ENCODE measurements at places on chromosomes 2 and 18.

- DNase-seq, result no peak
- no peak overlapping the region for H3K4me3 ChIP-seq
- H3K36me3 ChIP-seq, result peaks cover 6% of the 10 kb centered on the region
- H3K27me3 ChIP-seq, result no peaks in the 10 kb centered on the region
- H3K4me1 ChIP-seq, result peaks cover 4% of the 10 kb centered on the region
Measured at GRCh38 chr2:232335859-232336215, 42.7 kb upstream of the ALPP start.

GRCh38 chr2:201171259-201171814 lies 11.6 kb upstream of the CASP10 start:
- H3K36me3 ChIP-seq, result peaks cover 16% of the 10 kb centered on the region
- H3K27ac ChIP-seq, result no peak overlapping the region
- H3K27me3 ChIP-seq, result no peaks in the 10 kb centered on the region
- H3K4me3 ChIP-seq, result no peak overlapping the region
- DNase-seq, result no peak

DNA sequence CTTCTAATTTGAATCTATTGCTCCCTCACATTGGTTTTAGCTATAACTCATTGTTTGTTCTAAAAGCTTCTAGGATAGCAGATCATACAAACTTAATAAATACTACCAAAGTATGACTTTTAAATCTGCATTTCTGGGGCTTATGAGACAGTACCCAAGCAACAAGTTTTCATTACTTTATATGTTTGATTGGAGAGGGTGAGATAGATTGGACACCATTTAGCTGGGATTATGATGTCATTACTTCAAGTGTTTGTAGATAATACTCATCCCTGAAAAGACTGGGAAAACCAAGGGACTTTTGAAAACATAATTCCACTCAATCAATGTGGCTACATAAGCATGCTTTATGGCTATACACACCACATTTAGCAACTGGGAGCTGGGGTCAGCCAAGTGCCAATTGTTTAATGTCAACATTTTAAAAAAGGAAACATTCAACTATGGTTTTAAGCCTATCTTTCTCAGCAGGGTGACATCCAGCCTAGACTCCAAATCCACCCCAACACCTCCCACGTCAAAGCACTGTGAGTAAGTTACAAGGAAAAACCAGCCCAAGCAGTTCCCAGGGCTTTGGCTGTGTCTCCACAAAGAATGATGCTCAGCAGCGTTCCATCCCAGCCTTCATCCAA lies 119.9 kb downstream of the ETAA1 start:
- no peak overlapping the region for H3K27ac ChIP-seq
- no peaks in the 10 kb centered on the region for H3K4me1 ChIP-seq
- no peak for DNase-seq
- H3K27me3 ChIP-seq, result no peaks in the 10 kb centered on the region
- no peaks in the 10 kb centered on the region for H3K36me3 ChIP-seq

DNA sequence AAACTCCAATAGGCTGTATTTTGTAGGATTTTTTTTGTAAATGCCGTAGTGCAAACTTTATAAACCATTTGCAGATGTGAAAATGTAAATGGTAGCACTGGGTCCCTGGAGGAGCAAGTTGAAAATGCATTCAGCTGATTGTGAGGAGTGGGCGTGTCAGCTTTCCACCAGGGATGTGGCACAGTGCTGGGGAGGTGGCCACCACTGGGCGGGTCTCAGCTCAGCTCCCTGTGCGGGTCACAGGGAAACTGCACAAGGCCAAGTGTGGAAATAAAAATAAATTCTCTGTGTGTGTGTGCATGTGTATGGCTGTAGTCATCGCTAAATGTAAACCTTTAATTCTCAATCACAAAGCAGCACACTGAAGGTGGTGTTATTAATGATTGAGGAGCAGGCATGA lies 137.2 kb upstream of the PXDN start:
- no peak for DNase-seq
- H3K27ac ChIP-seq, result no peak overlapping the region
- H3K4me3 ChIP-seq, result no peak overlapping the region
- H3K4me1 ChIP-seq, result no peaks in the 10 kb centered on the region
- H3K27me3 ChIP-seq, result peaks cover 56% of the 10 kb centered on the region
- no peaks in the 10 kb centered on the region for H3K36me3 ChIP-seq

DNA sequence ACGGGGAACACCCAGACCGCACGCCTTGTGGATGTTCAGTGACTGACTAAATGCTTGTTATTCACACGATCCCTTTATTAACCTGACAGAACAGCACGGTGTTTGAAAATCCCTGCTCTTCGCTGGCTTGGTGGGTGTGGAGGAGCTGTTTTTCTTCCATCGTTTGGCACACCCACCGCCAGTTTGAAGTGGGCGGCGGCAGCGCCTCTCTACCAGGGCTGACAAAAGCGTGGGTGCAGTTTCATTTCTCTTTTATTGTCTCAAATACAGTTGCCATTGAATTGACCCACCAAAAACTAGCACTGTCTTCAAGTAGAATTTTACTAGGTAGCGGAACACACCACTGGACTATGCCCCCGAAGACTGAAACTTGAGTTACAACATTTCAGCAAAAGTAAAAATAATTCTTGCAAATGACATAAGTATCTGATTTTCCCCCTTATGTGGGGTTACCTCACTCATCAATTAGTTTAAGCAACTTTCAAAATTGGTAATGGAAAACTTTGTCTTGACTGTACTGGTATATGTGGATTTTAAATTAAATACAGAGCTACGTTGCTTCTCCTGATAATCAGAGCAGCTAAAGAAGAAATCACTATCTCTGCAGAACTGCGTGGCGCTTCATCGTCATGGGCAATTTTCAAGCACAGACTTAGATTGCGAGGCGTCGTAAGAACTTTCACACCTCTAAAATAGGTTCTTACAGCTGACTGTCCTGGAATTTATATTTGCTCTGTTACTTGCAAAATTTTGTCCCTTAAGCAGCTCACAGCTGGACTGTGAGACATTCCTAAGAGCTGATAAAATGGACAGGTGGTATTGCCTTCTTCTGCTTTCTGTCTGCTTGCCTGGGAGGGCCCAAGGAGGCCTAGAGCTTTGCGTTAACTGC lies 60.9 kb downstream of the LDLRAD4 start:
- H3K27ac ChIP-seq, result peak overlapping the region; percentile 62
- H3K4me3 ChIP-seq, result no peak overlapping the region
- no peak for DNase-seq
- peaks cover 26% of the 10 kb centered on the region for H3K36me3 ChIP-seq
- H3K4me1 ChIP-seq, result peaks cover 48% of the 10 kb centered on the region

DNA sequence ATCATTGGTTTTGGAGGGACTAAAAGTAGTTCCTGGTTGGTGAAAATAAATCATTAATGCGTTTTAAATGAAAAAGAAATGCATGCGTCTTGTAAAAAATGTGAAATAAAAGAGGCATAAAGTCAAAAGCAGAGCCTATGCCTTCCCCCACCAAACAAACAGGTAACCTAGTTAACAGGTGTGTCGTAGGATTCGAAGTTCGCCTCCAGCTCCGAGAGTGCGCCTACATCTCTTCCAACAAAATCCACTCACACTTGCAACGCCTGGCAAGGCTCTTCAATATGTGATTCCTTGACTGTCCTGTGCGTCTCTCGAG lies 677 bp upstream of the SMAD4 start:
- H3K4me1 ChIP-seq, result peaks cover 77% of the 10 kb centered on the region
- H3K36me3 ChIP-seq, result peaks cover 18% of the 10 kb centered on the region
- peak overlapping the region; percentile 99 for H3K27ac ChIP-seq
- H3K27me3 ChIP-seq, result no peaks in the 10 kb centered on the region
- H3K4me3 ChIP-seq, result peak overlapping the region; percentile 84

- no peaks in the 10 kb centered on the region for H3K27me3 ChIP-seq
- H3K36me3 ChIP-seq, result no peaks in the 10 kb centered on the region
- DNase-seq, result no peak
- no peak overlapping the region for H3K27ac ChIP-seq
- no peak overlapping the region for H3K4me3 ChIP-seq
Measured at GRCh38 chr2:30221531-30221930, 9.8 kb upstream of the LBH start.

- peaks cover 21% of the 10 kb centered on the region for H3K4me1 ChIP-seq
- H3K27ac ChIP-seq, result no peak overlapping the region
- H3K4me3 ChIP-seq, result no peak overlapping the region
- H3K36me3 ChIP-seq, result peaks cover 30% of the 10 kb centered on the region
Measured at GRCh38 chr2:99433340-99433739, 56.5 kb downstream of the REV1 start.

DNA sequence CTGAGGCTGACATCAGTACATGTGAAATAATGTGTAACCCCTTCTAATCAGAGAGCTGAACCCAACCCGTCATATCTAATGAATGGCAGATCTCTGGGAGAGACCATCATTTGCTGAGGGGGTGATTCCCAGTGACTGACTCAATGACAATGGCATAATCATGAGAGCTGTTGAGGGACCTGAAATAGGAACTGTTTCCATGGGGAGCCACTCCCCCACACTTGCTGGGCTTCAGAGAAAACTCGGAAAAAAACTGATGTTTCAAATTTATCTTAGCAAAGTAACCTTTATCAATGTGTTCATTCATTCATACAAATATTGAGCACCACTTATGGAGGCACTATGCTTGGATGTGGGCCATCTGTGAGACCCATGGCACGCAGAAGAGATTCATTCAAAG lies 93.4 kb upstream of the ZBTB14 start:
- H3K4me1 ChIP-seq, result no peaks in the 10 kb centered on the region
- no peak overlapping the region for H3K27ac ChIP-seq
- no peak for DNase-seq
- H3K36me3 ChIP-seq, result no peaks in the 10 kb centered on the region

DNA sequence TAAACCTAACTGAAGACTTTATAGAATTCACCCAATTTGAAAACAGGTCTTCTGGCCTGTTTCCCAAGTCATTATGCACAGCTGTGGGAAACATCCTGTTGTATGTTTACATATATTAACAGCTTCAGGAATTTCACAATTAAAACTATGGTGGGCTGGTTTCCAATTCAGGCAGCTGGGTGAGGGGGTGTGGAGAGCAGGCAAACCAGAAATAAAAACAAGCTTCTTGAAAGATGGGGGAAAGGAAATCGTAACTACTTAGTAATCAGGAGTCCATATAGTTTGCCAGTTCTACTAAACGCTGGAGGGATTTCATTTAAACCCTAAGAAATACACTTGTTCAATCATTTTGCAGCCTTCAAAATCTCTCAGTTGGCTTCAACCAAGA lies 22.8 kb downstream of the ATP8B1 start:
- H3K4me1 ChIP-seq, result peaks cover 86% of the 10 kb centered on the region
- peak overlapping the region; percentile 22 for H3K4me3 ChIP-seq
- peak overlapping the region; percentile 82 for H3K27ac ChIP-seq
- no peaks in the 10 kb centered on the region for H3K27me3 ChIP-seq
- no peak for DNase-seq
- no peaks in the 10 kb centered on the region for H3K36me3 ChIP-seq

DNA sequence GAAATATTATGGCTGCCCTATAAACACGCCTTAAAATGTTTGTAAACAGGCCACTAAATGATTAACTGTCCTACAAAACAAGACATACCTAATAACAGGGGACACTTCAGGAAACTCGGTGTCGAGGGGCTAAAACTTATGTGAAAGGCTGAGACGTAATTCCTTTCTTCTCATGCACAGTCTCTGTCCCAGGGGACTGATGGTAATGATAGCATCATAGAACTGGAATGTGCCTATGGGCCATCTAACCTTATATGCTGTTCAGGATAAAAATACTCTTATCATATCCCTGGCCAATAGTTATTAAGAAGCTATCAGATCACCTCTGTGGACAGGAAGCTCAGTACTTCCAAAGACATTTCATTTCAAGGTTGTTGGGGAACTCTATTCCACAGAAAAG lies 252.6 kb upstream of the RASGRP3 start:
- no peaks in the 10 kb centered on the region for H3K27me3 ChIP-seq
- no peak overlapping the region for H3K27ac ChIP-seq
- peaks cover 18% of the 10 kb centered on the region for H3K4me1 ChIP-seq

- no peak overlapping the region for H3K27ac ChIP-seq
- H3K4me3 ChIP-seq, result no peak overlapping the region
- H3K36me3 ChIP-seq, result no peaks in the 10 kb centered on the region
- no peaks in the 10 kb centered on the region for H3K4me1 ChIP-seq
- no peaks in the 10 kb centered on the region for H3K27me3 ChIP-seq
- DNase-seq, result no peak
Measured at GRCh38 chr2:226411205-226411604, 388.4 kb downstream of the IRS1 start.

DNA sequence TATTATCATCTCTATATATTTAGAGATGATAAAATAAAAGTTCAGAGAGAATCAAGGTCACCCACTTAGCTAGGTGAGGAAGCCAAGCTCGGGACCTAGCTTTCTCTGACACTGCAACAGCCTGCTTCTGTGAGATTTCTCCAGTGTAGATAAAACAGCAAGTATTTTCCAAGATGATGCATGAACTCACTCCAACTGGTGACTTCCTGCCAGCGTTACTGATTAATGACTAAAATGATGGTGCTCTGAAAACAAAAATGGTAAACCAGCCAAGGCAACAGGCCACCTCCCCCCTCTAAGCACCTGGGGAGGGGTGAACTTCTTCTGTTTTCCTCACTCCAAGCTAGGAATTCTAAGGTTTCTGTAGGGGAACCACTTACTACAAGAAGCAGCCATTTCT lies 510.2 kb upstream of the ID2 start:
- no peak for DNase-seq
- H3K27me3 ChIP-seq, result no peaks in the 10 kb centered on the region
- H3K27ac ChIP-seq, result no peak overlapping the region

GRCh38 chr2:104969564-104969963 lies 68.3 kb upstream of the MRPS9 start:
- peaks cover 17% of the 10 kb centered on the region for H3K27me3 ChIP-seq
- no peaks in the 10 kb centered on the region for H3K36me3 ChIP-seq
- DNase-seq, result no peak

DNA sequence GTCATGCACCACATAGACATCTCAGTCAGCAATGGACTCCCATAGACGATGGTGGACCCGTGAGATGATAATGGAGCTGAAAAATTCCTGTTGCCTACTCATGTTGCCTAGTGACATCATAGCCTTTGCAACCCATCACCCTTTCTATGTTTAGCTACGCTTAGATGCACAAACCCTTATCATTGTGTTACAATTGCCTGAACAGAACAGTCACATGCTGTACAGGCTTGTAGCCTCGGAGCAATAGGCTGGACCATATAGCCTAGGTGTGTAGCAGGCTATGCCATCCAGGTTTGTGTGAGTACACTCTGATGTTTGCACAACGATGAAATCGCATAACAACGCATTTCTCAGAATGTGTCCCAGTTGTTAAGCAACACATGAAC lies 221.6 kb downstream of the ALPK2 start:
- H3K4me3 ChIP-seq, result no peak overlapping the region
- no peaks in the 10 kb centered on the region for H3K36me3 ChIP-seq
- peaks cover 20% of the 10 kb centered on the region for H3K4me1 ChIP-seq
- DNase-seq, result no peak

DNA sequence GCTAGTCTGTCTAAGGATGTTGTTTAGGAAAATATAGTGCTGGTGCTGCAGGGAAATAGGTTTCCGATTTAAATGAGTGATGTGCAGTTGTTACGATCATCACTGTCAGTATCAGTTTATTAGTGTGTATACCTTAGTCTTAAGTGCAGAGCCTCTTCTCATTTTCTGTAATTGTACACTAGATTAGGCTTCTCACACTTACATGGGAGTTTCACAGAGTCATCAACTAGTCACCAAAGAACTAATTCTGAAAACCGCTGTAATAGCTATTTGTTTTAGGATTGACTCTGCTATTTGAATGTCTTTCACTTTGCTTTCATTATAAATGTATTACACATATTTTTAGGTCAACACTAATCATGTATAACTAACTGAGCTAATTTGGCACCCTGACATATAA lies 99.8 kb upstream of the ZEB2 start:
- no peaks in the 10 kb centered on the region for H3K27me3 ChIP-seq
- no peaks in the 10 kb centered on the region for H3K36me3 ChIP-seq
- no peak for DNase-seq

GRCh38 chr18:25469489-25469888 lies 117.5 kb upstream of the ZNF521 start:
- no peaks in the 10 kb centered on the region for H3K36me3 ChIP-seq
- no peaks in the 10 kb centered on the region for H3K27me3 ChIP-seq
- no peak overlapping the region for H3K4me3 ChIP-seq
- H3K27ac ChIP-seq, result no peak overlapping the region
- H3K4me1 ChIP-seq, result peaks cover 32% of the 10 kb centered on the region
